ENCODE measurements at places on chromosomes 1 and 21. TPM values are rescaled to one million over a fixed set of nuclear protein-coding genes. Genes with fewer than 3 reads are reported as not detected.

The CFHR1 gene
- not detected for total RNA-seq

The ARID1A gene
- 128 TPM for total RNA-seq

The C2CD4D gene
- total RNA-seq = 0.82 TPM

DNA sequence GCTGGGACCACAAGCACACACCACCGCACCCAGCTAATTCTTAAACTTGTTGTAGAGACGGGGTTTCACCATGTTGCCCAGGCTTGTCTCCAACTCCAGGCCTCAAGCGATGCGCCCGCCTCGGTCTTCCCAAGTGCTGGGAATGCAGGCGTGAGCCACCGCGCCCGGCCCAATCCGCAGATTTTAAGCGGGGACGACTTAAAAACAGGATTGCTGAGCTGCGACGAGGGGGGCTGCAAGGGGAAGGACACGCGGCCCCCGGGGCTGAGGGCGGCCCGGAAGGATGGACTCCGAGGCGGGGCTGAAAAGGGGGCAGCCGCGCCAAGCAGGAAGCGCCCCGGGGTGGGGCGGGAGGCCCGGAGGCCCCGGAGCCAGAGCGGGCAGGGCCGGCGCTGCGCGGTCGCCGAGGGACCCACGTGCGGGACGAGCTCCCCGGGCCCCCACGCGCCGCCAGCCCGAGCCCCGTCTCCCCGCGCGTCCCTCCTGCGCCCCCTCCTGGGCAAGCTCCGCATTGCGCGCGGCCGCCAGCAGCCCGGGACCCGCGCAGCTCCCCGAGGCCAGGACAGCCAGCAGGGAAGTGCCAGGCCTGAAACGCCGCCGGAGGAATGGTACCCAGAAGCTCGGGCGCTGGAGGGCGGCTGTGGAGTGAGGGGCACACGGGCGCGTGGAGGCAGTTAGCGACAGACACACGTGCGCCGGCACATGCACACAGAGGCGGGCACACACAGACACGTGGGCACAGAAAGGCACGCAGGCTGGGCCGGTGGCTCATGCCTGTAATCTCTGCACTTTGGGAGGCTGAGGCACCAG is 5.5 kb upstream of the PRKCZ start:
- H3K27ac ChIP-seq = no peak overlapping the region
- H3K27me3 ChIP-seq = peaks cover 11% of the 10 kb centered on the region
- H3K36me3 ChIP-seq = no peaks in the 10 kb centered on the region
- DNase-seq = peak; percentile 92

GRCh38 chr1:29513357-29513756 is 277.0 kb downstream of the PTPRU start:
- no peak overlapping the region for H3K4me3 ChIP-seq
- no peaks in the 10 kb centered on the region for H3K36me3 ChIP-seq
- peak; percentile 90 for DNase-seq
- H3K27ac ChIP-seq = no peak overlapping the region

DNA sequence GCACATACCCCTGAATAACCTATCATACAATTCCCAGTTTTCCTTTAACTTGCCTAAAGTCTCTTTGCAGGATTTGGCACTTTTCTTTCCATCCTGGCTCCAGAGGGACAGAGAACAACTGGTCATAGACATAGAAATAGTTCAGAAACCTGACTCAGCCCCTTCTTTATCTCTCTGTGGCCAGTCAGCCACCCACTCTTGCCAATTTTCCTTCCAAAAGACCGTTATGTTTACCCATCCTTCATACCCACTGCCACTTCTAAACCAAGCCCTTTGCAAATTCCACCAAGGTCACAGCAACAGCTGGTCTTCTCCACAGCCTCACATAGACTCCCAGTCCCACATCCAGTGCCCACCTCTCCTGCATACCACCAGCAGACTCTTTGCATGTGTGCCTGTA is 127.2 kb upstream of the FGGY start:
- no peaks in the 10 kb centered on the region for H3K36me3 ChIP-seq
- no peak overlapping the region for H3K27ac ChIP-seq
- H3K4me3 ChIP-seq = no peak overlapping the region
- H3K27me3 ChIP-seq = no peaks in the 10 kb centered on the region
- H3K4me1 ChIP-seq = no peaks in the 10 kb centered on the region

GRCh38 chr1:221777431-221778072 is 35.7 kb upstream of the DUSP10 start:
- no peak for DNase-seq
- no peaks in the 10 kb centered on the region for H3K36me3 ChIP-seq
- peaks cover 4% of the 10 kb centered on the region for H3K4me1 ChIP-seq
- peaks cover 82% of the 10 kb centered on the region for H3K27me3 ChIP-seq
- H3K27ac ChIP-seq = no peak overlapping the region

DNA sequence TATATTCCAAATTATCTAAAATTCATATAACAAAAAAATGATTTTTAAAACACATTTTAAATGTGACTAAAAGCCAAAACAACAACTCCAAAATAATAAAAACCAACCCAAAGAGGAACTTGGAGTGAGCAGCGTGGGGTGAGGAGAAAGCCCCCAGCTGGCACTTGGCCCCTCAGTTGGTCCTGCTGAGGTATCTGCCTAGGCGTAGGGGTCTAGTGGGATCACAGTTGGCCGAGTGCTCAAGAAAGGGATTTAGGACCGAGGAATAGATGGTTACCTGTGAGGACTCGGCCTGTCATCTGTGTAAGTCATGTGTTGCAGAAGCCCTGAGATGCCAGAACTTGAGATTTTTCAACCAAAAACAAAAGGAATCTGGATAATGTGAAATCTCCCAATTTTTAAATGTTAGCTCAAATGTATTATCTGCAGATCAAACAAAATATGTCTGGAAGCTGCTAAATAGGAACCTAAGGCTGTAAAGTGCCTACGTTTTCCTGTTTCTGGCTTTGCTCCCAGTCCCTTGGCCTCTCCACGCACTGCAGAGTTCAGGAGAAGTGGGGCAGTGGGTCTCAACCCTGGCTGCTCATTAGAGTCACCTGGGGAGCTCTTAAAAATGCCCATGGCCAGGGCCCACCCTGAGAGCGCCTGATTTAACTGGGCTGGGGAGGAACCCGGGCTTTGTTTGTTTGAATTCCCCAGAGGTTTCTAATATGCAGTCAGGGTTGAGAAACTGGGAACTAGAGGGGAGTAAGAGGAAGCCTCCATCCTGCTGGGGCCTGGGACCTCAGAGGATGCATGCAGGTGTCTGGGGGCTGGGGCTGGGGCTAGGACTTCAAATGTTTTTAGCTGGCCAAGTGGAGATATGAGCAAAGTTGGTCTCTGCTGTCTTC is 38.5 kb upstream of the LDLRAP1 start:
- H3K27ac ChIP-seq = no peak overlapping the region
- H3K4me3 ChIP-seq = no peak overlapping the region
- H3K4me1 ChIP-seq = no peaks in the 10 kb centered on the region
- peaks cover 11% of the 10 kb centered on the region for H3K36me3 ChIP-seq
- peak; percentile 52 for DNase-seq
- no peaks in the 10 kb centered on the region for H3K27me3 ChIP-seq

GRCh38 chr1:225762444-225762843 is 15.2 kb upstream of the SRP9 start:
- peaks cover 7% of the 10 kb centered on the region for H3K27me3 ChIP-seq
- DNase-seq = no peak
- H3K4me1 ChIP-seq = peaks cover 15% of the 10 kb centered on the region
- H3K36me3 ChIP-seq = no peaks in the 10 kb centered on the region

DNA sequence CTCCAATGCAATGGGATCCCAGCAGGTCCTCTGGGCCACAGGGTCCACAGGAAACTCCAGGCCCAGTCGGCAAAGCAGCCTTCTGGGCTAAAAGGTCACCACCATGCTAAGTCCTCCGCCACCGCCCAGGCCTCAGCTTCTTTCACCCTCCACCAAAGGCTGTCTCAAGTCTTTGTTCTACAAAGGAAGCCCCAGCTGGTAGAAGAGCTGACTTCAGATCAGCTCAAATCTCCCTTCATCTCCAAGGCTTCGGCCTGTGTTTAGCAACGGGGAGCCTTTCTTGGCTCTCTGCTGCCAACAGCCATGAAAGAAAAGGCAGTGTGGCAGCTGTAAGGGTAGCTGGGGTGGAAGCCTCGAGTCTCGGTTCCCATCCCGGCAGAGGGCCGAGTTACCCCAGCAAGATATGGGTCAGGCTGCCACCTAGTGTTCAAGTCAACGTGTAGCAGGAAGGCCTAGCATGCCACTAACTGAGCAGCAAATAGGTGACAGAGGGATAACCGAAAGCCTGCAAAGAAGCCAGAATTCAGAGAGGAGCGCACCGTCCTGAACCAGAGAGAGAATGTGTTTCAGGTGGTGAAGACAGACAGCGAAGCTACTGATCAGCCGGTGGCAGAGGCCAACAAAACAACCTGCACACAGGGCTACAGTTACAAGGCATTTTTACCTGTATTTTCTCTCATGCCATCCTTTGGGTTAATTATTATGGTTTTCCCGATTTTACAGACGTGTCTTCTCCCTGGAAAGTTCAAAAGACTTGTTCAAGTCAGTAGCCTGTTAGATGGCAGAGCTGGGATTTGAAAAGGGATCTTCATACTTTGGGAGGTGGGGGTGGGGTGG is 26.8 kb upstream of the CRNN start:
- H3K4me1 ChIP-seq = no peaks in the 10 kb centered on the region
- H3K27me3 ChIP-seq = no peaks in the 10 kb centered on the region
- no peak overlapping the region for H3K4me3 ChIP-seq
- DNase-seq = peak; percentile 79

GRCh38 chr1:44543786-44544185 is 130.5 kb downstream of the TMEM53 start:
- no peak overlapping the region for H3K27ac ChIP-seq
- no peaks in the 10 kb centered on the region for H3K36me3 ChIP-seq
- H3K4me3 ChIP-seq = peak overlapping the region; percentile 31
- peak; percentile 80 for DNase-seq
- peaks cover 6% of the 10 kb centered on the region for H3K4me1 ChIP-seq
- peaks cover 79% of the 10 kb centered on the region for H3K27me3 ChIP-seq

DNA sequence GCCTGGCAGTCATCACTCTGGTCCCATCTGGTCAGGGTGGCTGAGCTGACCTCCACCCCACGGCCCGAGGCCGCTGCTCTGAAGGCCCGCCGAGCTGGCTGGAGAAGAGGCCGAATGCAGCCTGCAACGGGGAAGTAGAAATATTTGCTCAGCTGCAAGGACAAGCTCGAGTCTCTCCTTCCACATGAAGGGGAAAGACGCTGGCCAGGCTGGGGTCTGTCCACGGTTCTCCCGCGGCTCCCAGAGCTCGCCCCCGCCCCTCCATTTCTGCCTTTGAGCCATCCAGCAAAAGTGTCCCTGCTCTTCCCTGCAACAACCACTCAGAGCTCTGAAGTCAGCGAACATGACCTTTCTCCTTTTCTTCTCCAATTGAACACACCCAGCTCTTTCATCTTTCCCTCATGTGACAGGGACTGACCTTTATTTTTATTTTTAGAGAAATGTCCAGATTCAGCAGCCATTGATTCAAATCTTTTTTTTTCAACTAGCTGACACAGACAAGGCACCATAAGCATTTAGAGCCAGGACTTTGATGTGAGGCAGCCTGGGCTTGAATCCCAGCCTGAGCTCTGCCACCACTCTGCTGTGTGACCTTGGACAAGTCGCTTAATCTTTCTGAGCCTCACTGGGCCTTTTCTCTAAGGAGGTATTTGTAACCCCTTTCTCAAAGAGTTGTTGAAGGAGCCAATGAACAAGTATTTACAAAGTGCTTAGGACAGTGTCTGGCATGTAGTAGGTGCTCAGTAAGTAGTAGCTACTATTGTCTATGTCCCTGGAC is 149.3 kb upstream of the WNT4 start:
- H3K36me3 ChIP-seq = no peaks in the 10 kb centered on the region
- H3K4me1 ChIP-seq = peaks cover 4% of the 10 kb centered on the region
- no peak for DNase-seq
- no peaks in the 10 kb centered on the region for H3K27me3 ChIP-seq
- no peak overlapping the region for H3K27ac ChIP-seq

DNA sequence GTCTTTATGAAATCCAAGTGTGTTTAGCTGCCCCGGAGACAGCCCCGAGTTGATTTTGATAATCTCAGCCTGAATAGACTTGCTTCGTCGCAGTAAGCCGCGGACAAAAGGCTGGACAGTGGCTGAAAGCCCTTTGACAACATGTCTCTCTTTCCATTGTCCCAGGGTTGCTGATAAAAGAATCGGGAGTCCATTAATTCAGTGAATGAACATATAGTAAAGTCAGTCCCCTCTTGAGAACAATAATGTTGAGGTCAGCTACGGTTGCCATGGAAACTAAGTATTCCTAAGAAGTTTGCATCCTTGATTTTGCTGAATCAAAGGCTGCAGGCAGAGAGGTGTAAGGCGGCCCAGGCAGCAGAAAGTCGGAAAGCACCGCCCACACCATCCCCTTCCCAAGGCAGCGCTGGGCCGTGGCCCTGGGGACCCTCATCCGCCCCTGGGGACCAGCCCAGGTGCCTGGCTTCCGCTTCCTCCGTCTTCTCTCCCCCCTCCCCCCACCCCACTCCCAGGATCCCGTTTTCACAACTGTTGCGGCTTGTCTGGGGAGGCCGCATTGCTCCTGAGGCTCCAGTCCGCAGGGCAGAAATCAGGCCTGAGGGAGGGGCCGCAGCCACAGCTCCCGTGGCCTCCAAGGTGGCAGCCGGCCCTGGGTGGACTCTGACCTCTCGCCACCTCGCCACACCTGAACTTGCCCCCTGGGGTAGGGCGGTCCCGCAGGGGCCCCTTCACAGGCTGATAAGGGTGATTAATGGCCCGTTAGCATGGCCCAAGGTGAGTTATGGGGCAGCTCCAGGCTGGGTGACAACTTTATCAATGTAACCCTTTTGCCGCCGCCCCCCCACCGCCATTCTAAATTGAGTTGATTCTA is 180.9 kb downstream of the PRDM16 start:
- H3K36me3 ChIP-seq = no peaks in the 10 kb centered on the region
- peak overlapping the region; percentile 98 for H3K27ac ChIP-seq
- H3K4me3 ChIP-seq = no peak overlapping the region
- DNase-seq = no peak

DNA sequence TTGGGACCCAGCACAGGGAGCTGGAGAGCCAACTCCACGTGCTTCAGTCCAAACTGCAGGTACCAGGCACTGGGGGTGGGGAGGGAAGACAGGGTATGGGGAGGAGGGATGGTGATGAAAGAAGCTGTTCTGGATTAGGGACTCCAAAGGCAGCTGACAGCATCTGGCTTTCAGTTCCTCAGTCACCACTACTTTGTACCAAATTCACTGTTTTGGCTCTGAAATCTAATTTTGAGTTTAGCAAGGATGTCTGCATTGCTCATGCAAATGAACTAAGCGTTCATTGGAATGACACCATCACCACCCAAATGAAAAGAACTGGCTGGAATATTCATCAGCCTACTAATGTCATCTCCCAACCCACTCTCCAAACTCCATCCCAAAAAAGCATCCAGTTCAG is 8.7 kb downstream of the C1orf74 start:
- H3K27me3 ChIP-seq = peaks cover 20% of the 10 kb centered on the region
- no peak overlapping the region for H3K4me3 ChIP-seq
- no peak for DNase-seq
- H3K4me1 ChIP-seq = no peaks in the 10 kb centered on the region
- H3K27ac ChIP-seq = no peak overlapping the region

DNA sequence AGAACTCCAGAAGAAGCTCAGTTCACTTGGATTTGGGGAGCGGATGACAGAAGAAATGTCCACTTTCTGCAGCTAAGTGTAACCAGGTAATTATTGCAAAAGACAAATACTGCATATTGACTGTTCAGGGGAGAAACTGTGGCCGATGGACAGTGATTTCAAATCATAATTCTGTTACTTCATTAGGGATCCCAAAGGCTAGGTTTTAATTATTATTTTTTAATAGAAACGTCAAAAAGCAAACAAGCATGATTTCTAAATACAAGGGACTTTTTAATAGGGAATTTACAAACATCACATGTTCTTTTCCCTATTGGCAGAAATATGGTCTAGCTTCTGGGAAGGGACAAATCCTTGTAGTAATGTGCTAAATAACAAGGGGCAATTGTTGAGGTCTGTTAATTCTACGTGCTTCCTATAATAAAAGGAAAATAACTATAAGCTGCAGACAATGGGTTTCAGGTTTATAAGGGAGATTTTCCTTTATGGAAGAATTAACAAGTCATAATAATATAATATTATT is 15.5 kb downstream of the DIPK1A start:
- no peaks in the 10 kb centered on the region for H3K27me3 ChIP-seq
- no peak for DNase-seq
- H3K4me3 ChIP-seq = no peak overlapping the region
- no peaks in the 10 kb centered on the region for H3K36me3 ChIP-seq
- no peak overlapping the region for H3K27ac ChIP-seq
